ENCODE measurements at places on chromosomes 13 and 19.

GRCh38 chr13:113853518-113854237 lies 10.2 kb downstream of the GAS6 start:
- no peak for DNase-seq

- no peak for DNase-seq
Measured at GRCh38 chr13:48319531-48320398, 16.2 kb downstream of the RB1 start.

DNA sequence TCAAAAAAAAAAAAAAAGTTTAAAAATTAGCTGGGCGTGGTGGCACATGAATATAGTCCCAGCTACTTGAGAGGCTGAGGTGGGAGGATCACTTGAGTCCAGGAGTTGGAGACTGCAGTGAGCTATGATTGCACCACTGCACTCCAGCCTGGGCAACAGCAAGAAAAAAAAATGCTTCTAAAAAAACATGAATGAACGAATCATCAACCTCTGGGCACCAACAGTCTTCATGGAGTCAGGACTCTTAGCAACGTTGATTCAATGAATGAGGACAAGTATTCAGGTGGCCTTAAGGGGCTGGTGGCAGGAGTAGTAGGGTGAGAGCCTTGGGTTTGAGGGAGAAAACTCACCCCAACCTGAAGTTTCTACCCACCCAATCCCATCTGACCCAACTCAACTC lies 20.6 kb upstream of the OLFM2 start:
- DNase-seq = no peak

GRCh38 chr19:30752876-30753275 lies 380.7 kb downstream of the ZNF536 start:
- DNase-seq = no peak

DNA sequence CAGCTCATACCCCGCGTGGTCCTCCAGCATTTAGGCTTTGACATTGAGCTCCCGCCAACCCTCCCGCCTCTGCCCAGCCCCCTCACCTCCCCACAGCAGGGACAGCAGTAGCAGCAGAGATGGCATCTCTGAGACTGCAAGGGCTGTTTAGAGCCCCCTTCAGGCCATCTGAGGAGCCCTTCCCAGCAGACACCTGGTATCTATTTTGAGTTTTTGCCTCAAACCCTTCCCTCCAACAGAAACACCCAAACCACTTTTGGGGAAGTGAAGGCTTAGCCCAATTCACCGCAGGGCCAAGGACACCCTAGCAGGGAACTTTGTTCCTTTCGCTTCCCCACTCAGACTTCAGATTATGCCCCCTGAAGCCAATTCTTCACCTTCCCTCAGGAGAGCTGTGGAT lies 6.3 kb upstream of the ZNF175 start:
- DNase-seq = no peak

DNA sequence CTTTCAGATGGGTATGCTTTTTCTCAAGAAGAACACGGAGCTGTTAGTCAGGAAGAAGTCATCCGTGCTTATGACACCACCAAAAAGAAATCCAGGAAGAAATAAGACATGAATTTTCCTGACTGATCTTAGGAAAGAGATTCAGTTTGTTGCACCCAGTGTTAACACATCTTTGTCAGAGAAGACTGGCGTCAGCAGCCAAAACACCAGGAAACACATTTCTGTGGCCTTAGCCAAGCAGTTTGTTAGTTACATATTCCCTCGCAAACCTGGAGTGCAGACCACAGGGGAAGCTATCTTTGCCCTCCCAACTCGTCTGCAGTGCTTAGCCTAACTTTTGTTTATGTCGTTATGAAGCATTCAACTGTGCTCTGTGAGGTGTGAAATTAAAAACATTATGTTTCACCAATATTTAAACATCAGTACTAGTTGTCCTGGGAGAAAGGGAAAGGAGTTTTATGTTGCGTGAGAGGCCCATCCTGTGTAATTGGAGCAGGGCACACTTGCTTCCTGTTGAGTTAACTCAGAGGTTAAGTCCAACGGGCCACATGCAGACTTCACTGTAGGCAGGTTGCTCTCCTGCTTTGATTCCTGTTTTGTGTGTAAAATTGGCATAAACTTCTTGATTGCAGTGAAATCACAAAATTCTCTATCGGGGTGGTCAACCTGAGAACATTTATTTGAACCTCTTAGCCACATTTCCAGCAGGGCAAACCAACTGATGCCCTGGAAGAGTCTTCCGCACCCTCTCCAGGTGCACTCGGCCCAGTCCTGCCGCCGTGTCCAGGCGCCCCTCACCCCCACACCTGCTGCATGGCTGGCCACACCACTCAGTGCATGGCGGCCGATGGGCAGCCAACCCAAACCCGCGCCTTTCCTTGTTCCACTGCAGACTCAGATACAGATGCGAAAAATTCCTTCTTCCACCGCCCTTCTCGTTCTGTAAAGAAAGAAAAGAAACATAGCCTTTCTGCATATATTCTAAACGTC lies 31.6 kb downstream of the SHISA2 start:
- no peak for DNase-seq

DNA sequence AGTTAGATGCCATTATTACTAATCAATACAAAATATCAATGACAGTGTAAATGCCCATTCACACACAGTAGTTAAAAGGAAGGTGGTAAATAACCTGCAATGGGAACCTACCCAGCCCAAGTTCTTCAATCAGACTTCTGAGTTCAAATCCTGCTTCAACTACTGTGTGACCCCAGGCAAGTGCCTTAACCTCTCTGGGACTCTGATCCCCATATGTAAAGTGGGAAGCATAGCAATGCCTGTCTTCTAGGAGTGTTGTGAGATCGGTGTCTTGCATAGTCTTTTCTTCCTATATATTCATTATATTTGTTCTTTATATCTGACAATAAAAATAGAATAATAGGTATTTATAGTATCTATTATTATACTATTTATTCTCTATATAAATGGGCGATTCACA lies 6.9 kb downstream of the TIMM13 start:
- DNase-seq = no peak

Data from NCI-H187 (cell line).